ENCODE measurements at places on chromosomes 13 and 19.

DNA sequence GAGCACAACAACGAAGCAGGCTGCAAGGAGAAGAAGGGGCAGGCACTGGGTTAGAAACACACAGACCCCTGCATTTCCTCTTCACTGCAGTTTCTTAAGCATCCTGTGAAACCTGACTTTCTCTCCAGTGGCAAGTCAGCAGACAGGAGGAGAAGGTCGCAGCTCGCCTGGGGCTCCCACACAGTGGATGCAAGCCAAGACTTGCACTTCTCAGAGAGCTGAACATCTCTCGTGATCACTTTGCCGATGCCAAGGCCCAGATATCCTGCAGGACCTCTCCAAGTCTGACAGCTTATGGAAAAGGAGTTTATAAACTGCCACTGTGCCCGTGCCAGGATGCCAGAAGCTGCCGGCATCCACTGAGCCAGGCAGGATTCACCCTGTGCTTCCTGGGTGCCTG, 18.4 kb downstream of the TMEM272 start:
- no peak for DNase-seq
- H3K27ac ChIP-seq, result no peak overlapping the region
- H3K4me3 ChIP-seq, result no peak overlapping the region

DNA sequence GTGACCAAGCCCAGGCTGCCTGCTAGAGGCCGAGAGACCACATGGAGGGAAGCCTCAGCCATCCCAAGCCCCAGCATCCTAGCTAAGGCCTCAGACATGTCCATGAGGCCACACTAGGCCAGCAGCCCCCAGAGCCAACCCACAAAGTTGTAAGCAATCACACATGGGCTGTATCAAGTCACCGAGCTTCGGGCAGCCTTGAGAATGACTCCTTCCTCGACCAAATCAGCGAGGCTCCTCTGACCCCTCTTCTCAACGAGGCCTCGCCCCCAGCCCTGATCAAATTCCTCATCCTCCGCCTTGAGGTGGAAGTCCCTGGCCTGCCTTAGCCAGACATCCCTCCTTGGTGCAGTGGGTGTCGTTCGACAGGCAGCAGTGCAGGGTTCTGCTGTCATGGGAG, 1.9 kb upstream of the SPACA7 start:
- no peak for DNase-seq
- H3K4me1 ChIP-seq, result no peaks in the 10 kb centered on the region
- H3K27ac ChIP-seq, result no peak overlapping the region
- H3K4me3 ChIP-seq, result no peak overlapping the region

GRCh38 chr19:18098891-18099622, 1.5 kb downstream of the MAST3 start:
- H3K27ac ChIP-seq, result no peak overlapping the region
- no peak overlapping the region for H3K4me3 ChIP-seq
- no peak for DNase-seq
- H3K27me3 ChIP-seq, result peaks cover 27% of the 10 kb centered on the region
- no peaks in the 10 kb centered on the region for H3K36me3 ChIP-seq

GRCh38 chr19:13064092-13064489, 38.6 kb downstream of the LYL1 start:
- H3K27me3 ChIP-seq, result no peaks in the 10 kb centered on the region
- H3K4me1 ChIP-seq, result peaks cover 38% of the 10 kb centered on the region
- H3K36me3 ChIP-seq, result no peaks in the 10 kb centered on the region
- no peak for DNase-seq
- no peak overlapping the region for H3K27ac ChIP-seq
- no peak overlapping the region for H3K4me3 ChIP-seq

- H3K36me3 ChIP-seq, result no peaks in the 10 kb centered on the region
- no peaks in the 10 kb centered on the region for H3K4me1 ChIP-seq
- H3K27me3 ChIP-seq, result peaks cover 20% of the 10 kb centered on the region
- DNase-seq, result no peak
Observed at GRCh38 chr13:113049521-113049941, 56.1 kb upstream of the F7 start.

DNA sequence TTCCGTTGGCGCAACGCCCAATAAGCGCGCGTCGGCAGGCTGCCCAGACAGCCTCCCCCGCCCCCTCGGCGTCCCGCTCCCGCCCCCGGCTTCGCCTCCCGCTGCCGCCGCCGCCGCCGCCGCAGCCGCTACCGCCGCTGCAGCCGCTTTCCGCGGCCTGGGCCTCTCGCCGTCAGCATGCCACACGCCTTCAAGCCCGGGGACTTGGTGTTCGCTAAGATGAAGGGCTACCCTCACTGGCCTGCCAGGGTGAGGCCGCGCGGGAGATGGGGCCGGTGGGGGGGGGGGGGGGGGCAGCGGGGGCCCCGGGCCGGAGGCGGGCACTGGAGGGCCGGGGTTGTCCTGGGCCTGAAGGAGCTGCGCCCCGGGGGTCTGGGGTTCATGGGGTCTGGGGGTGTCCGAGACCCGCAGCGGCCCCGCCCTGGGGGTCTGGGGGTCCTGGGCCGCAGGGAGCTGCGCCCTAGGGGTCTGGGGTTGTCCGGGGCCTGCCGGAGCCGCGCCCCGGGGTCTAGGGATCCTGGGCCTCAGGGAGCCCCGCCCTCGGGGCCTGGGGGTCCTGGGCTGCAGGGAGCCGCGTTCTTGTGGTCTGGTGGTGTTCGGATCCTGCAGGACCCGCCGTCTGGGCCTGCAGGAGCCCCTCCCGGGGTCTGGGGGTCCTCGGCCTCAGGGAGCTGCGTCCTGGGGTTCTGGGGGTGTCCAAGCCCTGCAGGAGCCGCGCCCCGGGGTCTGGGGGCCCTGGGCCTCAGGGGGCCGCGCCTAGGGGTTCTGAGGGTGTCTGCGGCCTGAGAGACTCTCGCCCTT, at the start of gene HDGFL2:
TSS of gene HDGFL2 (plus strand) at position 124 of the 801 bp plus-strand sequence. CDS start at position 178, 54 bp downstream.
- peak within 1 kb of the TSS; percentile 23 for H3K27ac ChIP-seq
- DNase-seq, result no peak
- no peaks in the 10 kb centered on the region for H3K27me3 ChIP-seq
- H3K36me3 ChIP-seq, result peaks cover 9% of the 10 kb centered on the region

DNA sequence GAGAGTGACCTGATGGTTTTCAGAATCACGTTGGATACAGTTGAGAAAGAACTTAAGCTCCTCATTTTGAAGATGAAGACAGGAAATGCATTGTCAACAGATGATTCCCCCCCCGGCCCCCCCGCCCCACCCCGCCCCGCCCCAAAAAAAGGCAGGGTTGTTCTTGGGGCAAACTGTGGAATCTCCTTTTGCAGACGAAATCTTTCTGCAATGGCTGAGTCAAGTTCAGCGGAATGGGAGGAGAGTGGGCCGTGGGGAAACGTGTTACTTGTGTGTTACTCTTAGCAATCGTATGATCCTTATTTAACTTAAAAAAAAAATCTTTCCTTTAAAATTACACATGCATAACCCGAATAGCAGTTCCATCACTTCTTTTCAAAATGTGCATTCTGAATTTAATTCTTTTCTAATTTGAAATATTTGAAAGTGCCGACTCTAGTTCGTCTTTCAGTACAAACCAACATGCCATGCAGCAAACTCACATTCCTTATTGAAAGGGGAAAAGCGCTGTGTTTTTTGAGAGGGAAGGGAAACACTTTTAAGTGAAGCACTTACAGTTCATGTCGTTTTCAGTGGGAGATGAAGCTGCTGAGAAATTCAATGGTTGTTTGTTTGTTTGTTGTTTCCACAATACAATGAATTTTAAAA, 348.5 kb upstream of the ARGLU1 start:
- H3K36me3 ChIP-seq, result no peaks in the 10 kb centered on the region
- no peak for DNase-seq
- H3K4me1 ChIP-seq, result peaks cover 18% of the 10 kb centered on the region

DNA sequence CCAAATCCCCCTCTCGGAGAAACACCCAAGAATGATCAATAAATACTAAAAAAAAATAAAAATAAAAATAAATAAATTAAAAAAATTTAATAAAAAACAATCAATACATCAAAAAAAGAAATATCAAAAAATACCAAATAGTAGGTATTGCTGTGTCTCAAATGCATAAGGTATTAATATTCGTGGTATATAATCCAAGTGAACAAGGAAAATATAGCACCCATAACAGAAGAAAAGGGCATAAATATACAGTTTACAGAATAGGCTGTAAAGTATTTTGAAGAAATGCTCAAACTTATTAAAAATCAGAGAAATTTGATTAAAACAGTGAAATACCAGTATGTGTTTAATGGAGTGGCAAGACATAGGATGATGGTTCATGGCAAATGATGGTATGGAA, 7.6 kb upstream of the ZNF227 start:
- no peaks in the 10 kb centered on the region for H3K27me3 ChIP-seq
- peaks cover 11% of the 10 kb centered on the region for H3K4me1 ChIP-seq
- no peak overlapping the region for H3K27ac ChIP-seq
- H3K4me3 ChIP-seq, result no peak overlapping the region

- no peaks in the 10 kb centered on the region for H3K27me3 ChIP-seq
- no peak overlapping the region for H3K4me3 ChIP-seq
- peaks cover 13% of the 10 kb centered on the region for H3K4me1 ChIP-seq
- no peak for DNase-seq
Observed at GRCh38 chr13:49271264-49271663, 23.5 kb downstream of the CDADC1 start.

- H3K4me3 ChIP-seq, result no peak overlapping the region
- H3K27ac ChIP-seq, result peak overlapping the region; percentile 85
- H3K36me3 ChIP-seq, result peaks cover 10% of the 10 kb centered on the region
- no peaks in the 10 kb centered on the region for H3K27me3 ChIP-seq
Observed at GRCh38 chr13:98508280-98508679, 68.6 kb downstream of the STK24 start.

- no peaks in the 10 kb centered on the region for H3K27me3 ChIP-seq
- H3K4me3 ChIP-seq, result no peak overlapping the region
- DNase-seq, result no peak
- H3K27ac ChIP-seq, result no peak overlapping the region
- H3K4me1 ChIP-seq, result peaks cover 4% of the 10 kb centered on the region
Observed at GRCh38 chr19:55683449-55684261, 8.6 kb downstream of the EPN1 start.

- DNase-seq, result no peak
- H3K27me3 ChIP-seq, result no peaks in the 10 kb centered on the region
Observed at GRCh38 chr19:13920940-13921747, 15.1 kb downstream of the CC2D1A start.

- no peak overlapping the region for H3K4me3 ChIP-seq
- H3K27ac ChIP-seq, result no peak overlapping the region
- no peaks in the 10 kb centered on the region for H3K4me1 ChIP-seq
- H3K36me3 ChIP-seq, result no peaks in the 10 kb centered on the region
Observed at GRCh38 chr19:33767898-33768413, 28.7 kb upstream of the KCTD15 start.

GRCh38 chr19:5801796-5802619, 2.9 kb upstream of the NRTN start:
- no peak for DNase-seq
- no peaks in the 10 kb centered on the region for H3K36me3 ChIP-seq
- H3K4me3 ChIP-seq, result no peak overlapping the region

- no peak overlapping the region for H3K27ac ChIP-seq
- peaks cover 3% of the 10 kb centered on the region for H3K36me3 ChIP-seq
- H3K4me1 ChIP-seq, result no peaks in the 10 kb centered on the region
- H3K27me3 ChIP-seq, result no peaks in the 10 kb centered on the region
- H3K4me3 ChIP-seq, result no peak overlapping the region
Observed at GRCh38 chr13:91546900-91547299, 148.5 kb downstream of the GPC5 start.

DNA sequence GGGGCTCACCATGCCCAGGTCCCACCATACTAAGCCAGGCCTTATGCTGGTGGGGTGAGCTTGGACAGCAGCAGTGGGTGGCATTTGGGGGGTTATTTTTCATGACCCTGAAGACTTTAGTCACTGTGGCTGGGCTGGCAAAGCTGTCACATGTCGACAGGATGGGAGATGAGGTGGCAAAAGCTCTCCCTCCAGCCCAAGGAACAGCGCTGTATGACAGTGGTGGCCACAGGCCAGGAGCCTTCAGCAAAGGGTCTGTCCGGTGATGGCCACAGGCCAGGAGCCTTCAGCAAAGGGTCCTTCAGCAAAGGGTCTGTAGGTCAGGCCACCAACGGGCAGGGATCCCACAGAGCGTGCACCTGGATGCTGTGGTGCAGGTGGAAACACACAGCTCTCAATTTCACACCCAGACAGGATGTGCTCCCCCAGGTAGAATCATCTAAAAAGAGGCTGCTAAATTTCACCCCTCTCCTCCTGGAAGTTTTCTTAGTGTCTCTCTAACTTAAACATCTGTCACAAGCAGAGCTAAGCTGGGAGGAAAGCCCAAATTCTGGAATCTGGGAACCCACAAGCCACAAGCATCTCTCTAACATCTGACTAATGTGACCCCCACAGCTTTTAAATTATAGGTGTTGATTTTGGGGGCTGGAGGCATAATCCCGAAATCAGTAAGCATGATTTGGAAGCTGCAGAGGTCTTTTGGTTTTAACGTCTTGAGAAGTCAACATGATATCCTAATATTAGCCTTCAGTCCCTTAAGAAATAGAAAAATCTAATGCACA, 23.0 kb downstream of the COL4A1 start:
- H3K4me1 ChIP-seq, result peaks cover 90% of the 10 kb centered on the region
- H3K27ac ChIP-seq, result peak overlapping the region; percentile 98
- no peak overlapping the region for H3K4me3 ChIP-seq
- DNase-seq, result peak; percentile 79
- peaks cover 41% of the 10 kb centered on the region for H3K36me3 ChIP-seq

DNA sequence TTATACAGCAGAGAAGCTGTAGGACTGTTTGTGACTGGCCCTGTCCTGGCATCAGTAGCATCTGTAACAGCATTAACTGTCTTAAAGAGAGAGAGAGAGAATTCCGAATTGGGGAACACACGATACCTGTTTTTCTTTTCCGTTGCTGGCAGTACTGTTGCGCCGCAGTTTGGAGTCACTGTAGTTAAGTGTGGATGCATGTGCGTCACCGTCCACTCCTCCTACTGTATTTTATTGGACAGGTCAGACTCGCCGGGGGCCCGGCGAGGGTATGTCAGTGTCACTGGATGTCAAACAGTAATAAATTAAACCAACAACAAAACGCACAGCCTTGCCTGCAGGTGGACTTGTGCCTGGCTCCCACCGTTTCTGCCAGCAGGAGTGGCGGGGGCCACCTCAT, 27.3 kb upstream of the LDLR start:
- H3K27ac ChIP-seq, result no peak overlapping the region
- peaks cover 25% of the 10 kb centered on the region for H3K36me3 ChIP-seq
- no peak for DNase-seq
- H3K4me3 ChIP-seq, result no peak overlapping the region
- peaks cover 12% of the 10 kb centered on the region for H3K4me1 ChIP-seq

- H3K36me3 ChIP-seq, result no peaks in the 10 kb centered on the region
- H3K4me3 ChIP-seq, result no peak overlapping the region
- DNase-seq, result no peak
- H3K27me3 ChIP-seq, result peaks cover 31% of the 10 kb centered on the region
Observed at GRCh38 chr19:43636121-43636683, 3.4 kb downstream of the CADM4 start.
